ENCODE measurements at places on chromosomes 2 and 18. TPM values are rescaled to one million over a fixed set of nuclear protein-coding genes. Genes with fewer than 3 reads are reported as not detected.

DNA sequence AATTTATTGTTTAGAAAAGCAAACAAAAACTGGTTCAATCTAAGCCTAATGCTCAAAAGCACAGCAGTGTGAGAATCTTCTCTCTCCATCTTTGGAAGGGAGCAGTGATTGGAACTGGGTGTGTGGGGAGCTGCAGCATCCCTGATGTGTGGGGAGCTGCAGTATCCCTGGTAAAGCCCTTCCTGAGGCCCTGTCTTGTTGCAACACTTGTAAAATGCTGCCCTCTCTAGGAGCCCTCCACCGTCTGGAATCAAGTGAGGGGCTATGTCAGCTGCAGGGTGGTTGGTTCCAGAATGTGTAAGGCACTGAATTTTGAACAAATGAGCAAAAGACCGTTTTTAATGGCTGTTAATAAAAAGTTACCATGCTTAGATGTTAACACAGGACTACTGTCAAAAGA is 147.7 kb upstream of the RAB12 start:
- DNase-seq, result no peak

DNA sequence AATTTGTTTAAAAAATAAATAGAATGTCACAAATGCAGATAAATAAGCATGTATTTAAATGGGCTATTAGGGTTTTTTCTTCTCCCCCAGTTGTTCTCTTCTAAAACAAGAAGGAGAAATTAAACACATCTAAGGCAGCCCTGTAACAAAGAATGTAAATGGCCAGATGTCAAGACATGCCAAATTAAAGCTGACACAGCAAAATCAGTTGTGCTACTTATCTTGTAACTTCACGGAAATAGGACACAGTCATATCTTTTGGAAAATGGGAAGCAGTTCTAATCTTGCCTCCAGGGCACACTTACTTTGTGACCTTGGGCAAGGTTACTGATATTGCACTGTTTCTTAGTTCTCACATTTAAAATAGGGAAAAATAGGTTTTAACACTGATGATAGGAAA is 200.1 kb upstream of the NRXN1 start:
- DNase-seq, result no peak

- DNase-seq, result peak; percentile 21
Measured at GRCh38 chr2:67948506-67948905, 114.3 kb downstream of the C1D start.

GRCh38 chr18:980586-980985 is 75.9 kb downstream of the ADCYAP1 start:
- no peak for DNase-seq

The CRIM1 gene
- 203 TPM for total RNA-seq

GRCh38 chr2:114628481-114628880 is 186.0 kb downstream of the DPP10 start:
- no peak for DNase-seq

DNA sequence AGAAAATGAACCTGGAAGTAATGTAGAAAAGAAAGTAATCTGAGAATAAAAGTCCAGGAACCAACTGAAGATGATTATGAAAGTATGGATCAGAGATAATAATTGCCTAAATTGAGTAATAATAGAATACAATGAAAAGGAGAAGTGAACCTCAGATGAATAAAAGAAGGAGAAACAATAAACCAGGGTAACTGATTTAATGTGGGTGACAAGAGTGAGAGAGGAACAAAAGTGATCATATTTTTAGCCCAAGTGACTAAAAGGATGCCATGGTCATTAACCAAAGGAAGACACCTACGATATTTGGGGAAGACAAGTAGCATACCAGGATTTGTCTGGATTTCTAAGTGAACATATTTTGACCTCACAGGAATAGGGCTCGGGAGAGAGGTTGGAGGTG is 600.6 kb downstream of the RNF144A start:
- DNase-seq, result no peak

DNA sequence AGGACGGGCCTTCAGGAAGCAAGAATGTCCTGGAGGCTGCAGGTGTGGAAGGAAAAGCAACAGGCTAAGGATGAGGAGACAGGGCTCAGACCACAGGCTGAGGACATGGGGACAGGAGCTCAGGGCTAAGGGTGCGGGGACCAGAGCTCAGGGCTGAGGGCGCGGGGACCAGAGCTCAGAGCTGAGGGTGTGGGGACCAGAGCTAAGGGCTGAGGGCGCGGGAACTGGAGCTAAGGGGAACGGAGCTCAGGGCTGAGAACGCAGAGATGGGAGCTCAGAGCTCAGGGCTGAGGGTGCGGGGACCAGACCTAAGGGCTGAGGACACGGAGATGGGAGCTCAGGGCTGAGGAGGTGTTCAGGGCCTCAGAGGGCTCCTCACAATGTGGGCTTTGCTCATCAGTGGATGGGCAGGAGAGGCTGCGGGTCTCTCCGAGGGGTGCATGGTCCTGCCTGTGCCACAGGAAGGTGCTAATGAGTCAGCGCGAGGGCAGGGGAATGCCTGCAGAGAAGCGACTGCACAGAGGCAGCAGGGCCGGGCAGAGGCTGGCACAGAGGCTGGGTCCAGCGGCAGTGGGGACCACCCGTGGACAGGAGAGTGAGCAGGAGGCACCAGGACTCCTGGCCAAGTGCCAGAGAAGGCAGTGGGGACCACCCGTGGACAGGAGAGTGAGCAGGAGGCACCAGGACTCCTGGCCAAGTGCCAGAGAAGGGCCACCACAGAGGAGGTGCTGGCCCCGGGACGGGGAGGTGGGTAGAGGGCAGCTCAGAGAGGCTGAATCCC is 271.7 kb downstream of the TWIST2 start:
- DNase-seq, result no peak

The ABCG8 gene
- not detected for total RNA-seq

The CCDC141 gene
- total RNA-seq, result 3.6 TPM

GRCh38 chr2:18123211-18123570 is 244.7 kb downstream of the KCNS3 start:
- peak; percentile 50 for DNase-seq

DNA sequence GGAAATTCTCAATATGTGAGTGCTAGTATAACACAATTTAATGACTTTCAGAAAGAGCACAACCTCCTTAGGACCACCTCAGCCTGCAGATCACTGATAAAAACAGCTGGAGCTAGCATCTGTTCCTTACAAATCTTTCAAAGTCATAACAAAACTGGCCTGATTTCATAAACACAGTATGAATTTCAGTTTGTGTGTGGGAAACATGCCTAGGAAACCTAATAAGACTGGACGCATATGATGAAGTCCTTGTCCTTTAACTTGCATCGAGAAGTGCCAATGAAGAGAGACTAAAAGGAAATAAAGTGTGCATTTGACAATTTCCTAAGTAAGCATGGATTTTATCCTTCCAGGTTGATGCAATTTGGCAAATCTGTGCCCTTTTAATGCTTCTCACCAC is 74.1 kb upstream of the KLHL14 start:
- no peak for DNase-seq

GRCh38 chr2:207119048-207119447 is 46.7 kb downstream of the KLF7 start:
- DNase-seq, result no peak

DNA sequence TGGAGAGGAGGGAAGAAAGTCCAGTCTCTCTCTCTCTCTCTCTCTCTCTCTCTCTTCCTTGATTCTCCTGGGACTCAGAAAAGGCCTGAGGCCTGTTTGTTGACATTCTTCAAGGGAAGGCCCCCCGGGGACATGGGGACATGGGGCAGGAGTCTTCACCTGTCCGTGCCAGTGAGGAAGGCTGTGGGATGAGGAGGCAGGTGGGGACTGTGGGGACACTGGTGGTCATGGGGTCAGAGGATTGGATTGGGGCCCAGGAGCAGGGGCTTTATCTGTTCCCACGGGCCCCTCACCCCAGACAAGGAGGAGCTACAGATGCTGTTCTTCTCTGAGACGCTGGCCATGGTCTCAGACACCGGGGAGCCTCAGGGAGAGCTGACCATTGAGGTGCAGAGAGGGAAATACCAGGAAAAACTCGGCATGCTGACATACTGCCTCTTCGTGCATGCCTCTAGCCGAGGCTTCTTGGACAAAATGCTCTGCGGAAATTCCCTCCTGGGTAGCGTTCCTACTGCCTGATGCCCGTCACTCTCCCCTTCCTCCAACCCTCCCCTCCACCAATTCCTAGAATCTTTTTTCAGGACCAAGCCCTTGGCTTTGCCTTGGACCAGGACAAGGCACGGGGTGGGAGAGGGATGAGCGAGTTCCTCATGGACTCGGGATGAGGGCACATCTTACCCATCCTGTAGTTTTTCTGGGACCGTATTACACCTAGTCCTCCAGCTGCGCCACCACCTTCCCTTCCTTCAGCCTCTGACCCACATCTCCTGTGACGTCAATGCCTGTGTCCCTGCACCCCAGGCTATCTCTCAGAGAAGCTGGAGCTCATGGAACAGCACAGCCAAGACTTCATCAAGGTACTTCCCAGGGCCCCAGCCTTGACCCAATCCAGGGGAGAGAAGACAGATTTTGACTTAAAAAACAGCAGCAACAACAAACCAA is 850 bp downstream of the CATIP start:
- DNase-seq, result no peak

DNA sequence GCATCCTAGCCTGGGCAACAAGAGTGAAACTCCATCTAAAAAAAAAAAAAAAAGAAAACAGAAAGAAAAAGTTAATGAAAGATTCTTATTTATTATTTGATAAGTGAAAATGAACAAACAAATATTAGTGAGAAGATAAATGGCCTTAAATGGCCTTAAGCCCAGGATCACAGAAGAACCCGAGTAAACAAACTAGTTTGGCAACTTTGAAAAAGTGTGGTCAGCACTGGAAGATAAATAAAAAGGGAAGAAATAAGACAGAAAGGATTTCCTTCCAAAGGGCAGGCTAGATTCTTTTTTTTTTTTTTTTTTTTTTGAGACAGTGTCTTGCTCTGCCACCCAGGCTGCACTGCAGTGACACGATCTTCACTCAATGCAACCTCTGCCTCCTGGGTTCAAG is 692.4 kb downstream of the CPS1 start:
- DNase-seq, result no peak

DNA sequence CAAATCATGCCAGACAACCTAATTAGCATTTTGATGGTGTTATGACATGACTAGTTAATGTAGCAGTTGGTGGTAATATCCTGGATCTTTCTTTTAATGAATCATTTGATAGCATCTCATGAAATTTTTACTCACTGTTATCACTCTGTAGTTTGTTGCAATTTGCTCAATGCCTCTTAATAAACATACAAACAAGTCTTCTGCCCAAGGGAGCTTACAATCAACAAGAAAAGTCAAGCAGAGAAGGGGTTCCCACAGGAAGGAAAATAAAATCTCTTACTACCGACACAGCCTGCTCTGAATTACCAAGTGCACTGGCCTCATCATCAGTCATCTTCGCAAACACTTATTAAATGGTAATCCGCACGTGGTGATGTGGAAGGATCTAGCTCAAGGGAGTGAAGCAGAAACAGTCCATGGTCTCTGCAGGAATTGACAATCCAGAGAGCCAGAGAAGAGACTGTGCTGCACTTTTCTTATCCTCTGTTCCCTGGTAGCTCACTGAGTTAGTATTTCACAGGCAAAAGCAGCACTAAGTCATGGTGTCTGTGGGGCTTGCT is 263.5 kb downstream of the EPHA4 start:
- DNase-seq, result no peak

GRCh38 chr18:75005626-75006025 is 203.3 kb downstream of the PTGR3 start:
- no peak for DNase-seq

- DNase-seq, result no peak
Measured at GRCh38 chr2:3827673-3828575, 124.5 kb downstream of the DCDC2C start.

Measured in esophagus muscularis mucosa (tissue), 4 donors.